ENCODE measurements at places on chromosomes 4 and X.
A peak's percentile ranks its signal among the peaks of the same experiment; 100 is the strongest.

DNA sequence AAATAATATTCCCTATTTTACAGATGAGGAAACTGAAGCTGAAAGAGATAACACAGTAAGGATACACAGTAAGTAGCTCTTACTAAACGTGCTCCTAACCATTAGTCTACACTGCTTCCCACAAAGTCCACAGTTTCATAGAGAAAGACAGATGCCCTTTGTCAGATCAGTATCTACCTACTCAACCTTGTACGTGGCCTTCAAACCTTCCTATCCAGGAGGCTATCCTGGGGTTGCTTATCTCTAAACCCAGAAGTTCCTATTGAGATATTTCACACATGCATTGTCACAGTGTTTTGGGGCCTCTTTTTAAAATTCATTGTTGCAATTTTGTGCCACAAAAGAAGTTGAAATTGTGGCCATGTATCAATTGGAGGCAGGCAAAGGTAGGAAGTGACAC lies 208.0 kb downstream of the ENOX2 start:
- no peak for DNase-seq

GRCh38 chrX:41087201-41087600 lies 2.0 kb downstream of the USP9X start:
- no peak for DNase-seq

- no peak for DNase-seq
Measured at GRCh38 chr4:37664696-37665095, 21.5 kb downstream of the RELL1 start.

- DNase-seq, result peak; percentile 42
Measured at GRCh38 chrX:1581132-1581531, 10.3 kb upstream of the AKAP17A start.

DNA sequence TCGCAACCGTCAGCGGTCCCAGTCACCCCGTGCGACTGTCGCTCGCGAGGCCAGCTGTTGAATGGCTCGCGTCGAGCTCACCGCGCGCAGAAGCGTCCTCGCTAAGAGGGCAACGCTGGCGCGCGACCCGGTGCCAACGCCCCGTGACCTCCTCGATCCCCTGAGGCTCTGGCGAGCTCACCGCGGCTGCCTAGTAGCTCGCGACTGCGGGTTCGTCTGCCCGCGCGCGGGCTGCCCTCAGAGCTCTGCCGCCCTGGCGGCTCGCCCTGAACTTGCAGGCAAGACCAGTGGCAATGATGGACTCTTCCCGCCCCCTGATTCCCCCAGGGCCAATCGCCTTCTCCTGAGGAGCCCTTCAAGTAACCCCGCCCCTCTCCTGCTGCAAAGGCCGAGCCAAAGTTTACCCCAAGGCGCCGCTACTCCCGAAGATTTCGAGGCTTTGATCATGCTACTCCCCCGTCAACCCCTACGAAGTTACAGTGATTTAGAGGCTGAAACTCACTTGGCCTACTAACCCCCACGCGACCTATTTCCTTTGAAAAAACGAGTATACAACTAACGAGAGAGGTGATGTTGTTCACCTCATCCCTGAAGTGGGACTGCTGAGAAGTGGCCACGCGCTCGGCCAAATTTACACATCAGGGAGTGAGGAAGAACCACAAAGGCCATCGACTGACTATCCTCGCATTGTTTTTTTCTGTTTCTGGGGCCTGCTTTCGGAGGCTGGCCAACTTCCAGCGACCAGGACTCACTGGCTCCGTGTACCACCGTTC lies 37.5 kb downstream of the PGRMC1 start:
- DNase-seq, result peak; percentile 27

GRCh38 chr4:74400395-74400794 lies 35.5 kb downstream of the EREG start:
- no peak for DNase-seq

DNA sequence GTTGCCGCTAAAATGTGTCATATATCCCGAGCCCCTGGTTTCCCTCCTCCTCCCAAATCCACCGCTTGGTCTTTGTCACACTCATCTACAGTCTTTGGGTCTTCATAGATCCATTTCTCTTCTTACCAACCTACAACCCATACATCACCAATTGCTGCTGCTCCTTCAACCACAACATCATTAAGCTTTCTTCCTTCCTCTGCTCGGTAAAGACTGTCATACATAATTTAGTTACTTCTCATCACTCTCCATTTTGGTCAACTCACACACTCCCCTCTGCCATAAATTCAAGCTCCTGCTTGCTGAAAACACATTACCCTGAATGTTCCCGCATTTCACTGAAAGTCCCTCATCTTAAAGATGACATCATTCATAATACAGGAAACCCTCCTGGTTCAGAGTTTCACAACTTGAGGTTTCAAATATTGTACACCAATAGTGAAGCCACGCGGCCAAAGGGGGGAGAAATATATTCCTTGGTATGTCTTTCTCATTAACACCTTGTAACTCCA lies 1.7 kb upstream of the DCTD start:
- no peak for DNase-seq

GRCh38 chr4:68433582-68433981 lies 13.7 kb upstream of the TMPRSS11E start:
- no peak for DNase-seq

GRCh38 chr4:52244103-52244775 lies 193.1 kb downstream of the SPATA18 start:
- no peak for DNase-seq

GRCh38 chrX:49269767-49270248 lies at the start of gene PPP1R3F:
PPP1R3F (plus strand) TSS chrX:49269793; CDS start chrX:49269870, 77 bp downstream.
- DNase-seq, result no peak

- no peak for DNase-seq
Measured at GRCh38 chr4:87011340-87012034, 76.7 kb downstream of the AFF1 start.

- DNase-seq, result no peak
Measured at GRCh38 chr4:106690487-106690886, 321.9 kb upstream of the GIMD1 start.

DNA sequence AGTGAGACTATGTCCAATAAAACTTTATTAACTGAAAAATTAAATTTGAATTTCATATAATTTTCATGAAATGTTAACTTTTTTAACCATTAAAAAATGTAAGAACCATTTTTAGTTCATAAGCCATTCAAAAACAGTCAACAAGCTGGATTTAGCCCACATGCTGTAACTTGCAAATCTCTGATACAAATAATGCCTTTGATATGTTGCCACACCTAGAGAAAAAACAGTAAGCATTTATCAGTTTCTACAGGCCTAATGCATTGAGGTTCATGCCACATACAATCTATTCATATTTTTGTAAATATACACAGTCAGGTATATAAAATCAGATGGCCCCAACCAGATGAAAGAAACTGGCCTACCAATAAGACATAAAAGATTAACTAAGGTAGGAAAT lies 52.8 kb downstream of the LCORL start:
- no peak for DNase-seq

DNA sequence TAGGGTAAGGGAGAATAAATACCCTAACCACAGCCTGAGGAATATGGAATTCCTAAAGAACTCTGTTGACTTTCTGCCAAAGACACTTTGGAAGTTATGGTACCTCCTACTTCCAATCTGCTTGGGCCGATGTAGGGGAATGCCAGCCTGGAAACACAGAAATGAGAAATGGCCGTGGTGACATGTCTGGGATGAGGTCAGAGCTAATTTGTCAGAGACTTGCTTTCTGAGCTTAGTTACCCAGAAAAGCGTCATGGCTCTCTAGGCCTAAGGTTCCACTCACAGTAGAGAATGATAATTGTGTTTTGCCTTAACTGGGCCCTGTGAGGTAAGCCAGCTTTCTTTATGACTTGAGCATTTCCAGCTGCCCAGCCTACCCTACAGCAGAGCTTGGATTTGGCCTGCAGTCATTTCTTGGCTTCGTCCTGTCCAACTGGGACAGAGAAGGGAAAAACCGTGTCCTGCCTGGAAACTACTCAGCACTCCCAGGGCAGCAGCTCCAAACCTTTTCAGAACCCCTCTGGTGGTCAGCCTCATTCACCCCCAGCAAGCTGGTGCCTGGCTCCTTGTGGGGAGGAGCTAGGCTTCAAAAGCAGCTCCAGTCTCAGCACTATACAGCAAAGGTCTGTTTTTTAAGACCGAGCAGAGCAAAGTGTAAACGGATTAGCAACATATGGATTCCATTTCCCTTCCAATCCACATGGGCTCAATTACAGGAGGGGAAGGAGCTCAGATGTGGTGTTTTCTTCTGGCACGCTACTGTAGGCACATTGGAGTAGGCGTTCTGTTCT lies 92.3 kb downstream of the RLIM start:
- DNase-seq, result no peak

DNA sequence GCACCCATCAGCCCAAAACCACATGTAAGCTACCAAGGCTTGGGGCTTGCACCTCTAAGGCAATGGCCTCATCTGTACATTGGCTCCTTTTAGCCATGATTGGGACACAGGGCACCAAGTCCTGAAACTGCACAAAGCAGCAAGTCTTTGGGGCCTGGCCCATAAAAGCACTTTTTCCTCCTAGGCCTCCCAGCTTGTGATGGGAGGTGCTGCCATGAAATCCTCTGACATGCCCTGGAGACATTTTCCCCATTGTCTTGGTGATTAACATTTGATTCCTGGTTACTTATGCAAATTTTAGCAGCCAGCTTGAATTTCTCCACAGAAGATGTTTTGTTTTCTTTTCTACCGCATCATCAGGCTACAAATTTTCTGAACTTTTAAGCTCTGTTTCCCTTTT lies 58.5 kb upstream of the PABPC4L start:
- no peak for DNase-seq

DNA sequence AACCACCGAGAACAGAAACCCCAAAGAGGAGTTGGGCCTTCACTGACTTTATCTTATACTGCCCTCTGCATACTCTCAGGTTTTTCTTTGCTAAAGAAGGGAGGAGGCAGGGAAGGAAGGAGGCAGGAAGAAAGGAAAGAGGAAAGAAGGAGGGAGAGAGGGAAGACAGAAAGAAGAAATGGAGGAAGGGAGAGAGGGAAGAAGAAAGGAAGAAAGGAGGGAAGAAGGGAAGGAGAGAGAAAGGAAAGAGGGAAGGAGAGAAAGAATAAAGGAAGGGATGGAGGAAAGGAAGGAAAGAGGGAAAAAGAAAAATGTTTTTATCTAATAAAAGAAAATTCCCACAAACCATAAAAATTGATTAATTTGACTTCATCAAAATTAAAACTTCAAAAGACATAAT lies 294.6 kb downstream of the PTTG2 start:
- DNase-seq, result no peak

DNA sequence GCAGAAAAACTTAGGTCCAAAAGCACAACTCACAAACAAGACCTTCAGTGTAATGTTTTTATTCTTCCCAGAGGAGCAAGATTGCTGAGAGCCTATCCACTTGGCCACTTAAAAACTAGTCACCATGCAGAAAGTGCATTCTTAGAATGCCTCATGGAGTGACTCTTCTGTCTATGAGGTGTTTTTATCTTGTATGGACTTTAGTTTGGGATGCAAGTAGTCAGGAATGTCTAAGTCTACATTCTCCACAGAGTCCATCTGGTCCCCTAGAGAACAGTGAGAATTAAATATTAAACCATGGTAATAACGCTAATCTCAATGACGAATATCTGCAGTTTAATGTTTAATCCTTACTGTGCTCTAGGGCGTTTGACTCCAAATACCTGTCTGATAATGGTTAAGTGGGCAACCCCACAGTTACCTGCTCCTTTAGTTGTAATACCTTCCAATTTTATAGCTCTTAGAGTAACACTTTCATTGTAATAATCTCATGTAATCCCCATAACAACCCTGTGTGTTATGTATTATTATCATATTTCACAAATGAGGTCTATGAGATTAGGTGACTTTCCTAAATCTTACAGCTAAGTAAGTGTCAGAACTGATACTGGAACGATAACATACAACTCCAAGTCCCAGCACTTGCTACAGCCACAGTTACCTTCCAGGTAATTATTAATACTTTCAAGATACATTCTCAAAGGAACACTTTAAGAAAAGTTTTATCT lies 235.6 kb upstream of the JADE1 start:
- DNase-seq, result no peak

DNA sequence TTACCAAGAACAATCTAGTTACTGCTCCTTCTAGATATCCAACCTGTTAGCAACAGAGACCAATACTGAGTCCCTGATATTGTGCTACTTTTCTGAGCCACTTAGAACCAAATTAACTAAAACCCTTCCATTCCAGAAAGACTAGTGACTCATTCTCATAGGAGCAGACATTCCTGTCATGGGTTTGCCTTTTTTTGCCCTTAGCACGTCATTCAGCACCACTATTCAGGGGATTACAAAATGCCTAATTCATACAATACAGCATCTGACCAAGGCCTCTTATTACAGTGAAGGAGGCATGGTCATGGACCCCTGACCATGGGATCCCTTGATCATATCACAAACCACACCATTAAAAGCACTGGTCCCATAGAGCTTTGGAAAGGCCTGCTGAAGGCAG lies 123.8 kb upstream of the CXCL13 start:
- no peak for DNase-seq

Measured in stimulated activated CD4-positive, alpha-beta T cell treated with anti-CD3 and anti-CD28 coated beads, Interleukin-15, amount 100 ng/mL, for 1 hour (primary cell).